ENCODE measurements at places on chromosomes 7 and 10.
A peak's percentile ranks its signal among the peaks of the same experiment; 100 is the strongest.

DNA sequence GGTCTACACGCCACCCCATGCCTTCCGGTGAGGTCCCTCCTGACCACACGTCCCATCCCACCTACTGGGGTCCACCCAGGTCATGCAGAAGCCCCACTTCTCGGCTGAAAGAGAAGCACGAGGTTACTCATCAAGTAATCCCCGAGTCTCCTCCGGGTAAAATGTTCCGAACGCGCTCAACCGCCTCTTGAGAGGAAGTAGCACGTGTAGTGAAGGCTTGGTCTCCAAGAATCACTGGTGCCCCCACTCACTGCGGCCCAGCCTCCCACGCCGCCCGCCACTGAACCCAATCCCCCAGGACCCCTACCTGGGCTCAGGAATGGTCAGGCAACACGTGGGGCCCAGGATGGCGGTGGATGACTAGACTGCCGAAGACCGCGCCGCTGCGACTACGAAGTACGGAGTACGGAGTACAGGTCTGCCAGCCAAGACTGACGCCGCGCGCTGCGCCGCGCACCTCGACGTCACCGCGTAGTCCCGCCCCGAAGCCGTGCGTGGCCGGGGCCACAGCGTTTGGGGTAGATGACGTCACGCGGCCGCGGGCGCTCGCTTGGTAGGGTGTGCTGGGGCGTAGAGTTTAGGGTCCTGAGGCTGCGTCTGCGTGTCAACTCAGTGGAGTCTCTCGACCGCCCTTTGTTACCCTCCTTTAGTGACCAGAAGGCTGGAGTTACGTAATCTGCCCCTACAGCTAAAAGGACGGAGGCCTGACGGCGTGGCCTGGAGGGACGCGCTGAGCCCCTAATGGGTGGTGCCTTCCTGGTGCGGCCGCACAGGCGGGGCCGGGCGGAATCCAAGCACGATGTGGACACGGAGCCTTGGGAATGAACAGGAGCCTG is 7.6 kb upstream of the MYO1G start:
- peak; percentile 76 for DNase-seq

DNA sequence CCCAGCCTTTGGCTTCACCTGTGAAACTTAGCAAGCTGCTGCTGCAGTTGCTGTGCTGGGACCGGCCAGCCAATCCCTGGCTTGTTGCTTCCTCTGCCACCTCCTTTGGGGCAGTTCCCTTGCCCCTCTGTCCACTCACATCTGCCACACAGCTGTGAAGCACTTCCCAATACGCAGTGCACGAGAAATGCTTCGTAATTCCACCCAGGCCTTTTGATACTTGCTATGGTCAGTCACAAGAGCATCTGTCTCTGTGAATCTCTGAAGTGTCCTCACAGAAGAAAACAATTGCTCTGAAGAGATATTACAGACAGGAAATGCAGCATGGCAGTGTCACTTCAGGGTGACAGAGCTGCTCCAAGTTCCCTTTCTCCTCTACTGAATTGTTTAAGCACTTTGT is 208.5 kb downstream of the PTEN start:
- no peak for DNase-seq

DNA sequence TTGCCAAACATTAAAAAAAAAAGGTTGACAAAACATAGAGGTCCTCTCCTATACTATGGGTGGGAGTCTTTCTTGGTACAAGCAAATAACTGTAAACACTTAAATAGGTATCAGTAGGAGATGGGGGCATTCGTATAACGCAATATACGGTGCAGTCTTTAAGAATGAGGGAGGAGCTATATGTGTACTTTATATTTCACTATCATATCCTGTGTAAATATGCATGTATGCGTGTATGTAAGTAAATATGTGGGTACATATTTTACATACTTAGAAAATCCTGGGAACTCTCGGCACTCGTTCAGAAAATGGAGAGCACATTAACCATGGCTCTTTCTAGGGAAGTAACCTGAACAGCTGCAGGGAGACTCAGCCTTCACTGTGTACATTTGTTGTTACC is 82.0 kb upstream of the LRRC18 start:
- no peak for DNase-seq

- DNase-seq = no peak
Measured at GRCh38 chr7:111654343-111654742, 92.1 kb upstream of the IMMP2L start.

DNA sequence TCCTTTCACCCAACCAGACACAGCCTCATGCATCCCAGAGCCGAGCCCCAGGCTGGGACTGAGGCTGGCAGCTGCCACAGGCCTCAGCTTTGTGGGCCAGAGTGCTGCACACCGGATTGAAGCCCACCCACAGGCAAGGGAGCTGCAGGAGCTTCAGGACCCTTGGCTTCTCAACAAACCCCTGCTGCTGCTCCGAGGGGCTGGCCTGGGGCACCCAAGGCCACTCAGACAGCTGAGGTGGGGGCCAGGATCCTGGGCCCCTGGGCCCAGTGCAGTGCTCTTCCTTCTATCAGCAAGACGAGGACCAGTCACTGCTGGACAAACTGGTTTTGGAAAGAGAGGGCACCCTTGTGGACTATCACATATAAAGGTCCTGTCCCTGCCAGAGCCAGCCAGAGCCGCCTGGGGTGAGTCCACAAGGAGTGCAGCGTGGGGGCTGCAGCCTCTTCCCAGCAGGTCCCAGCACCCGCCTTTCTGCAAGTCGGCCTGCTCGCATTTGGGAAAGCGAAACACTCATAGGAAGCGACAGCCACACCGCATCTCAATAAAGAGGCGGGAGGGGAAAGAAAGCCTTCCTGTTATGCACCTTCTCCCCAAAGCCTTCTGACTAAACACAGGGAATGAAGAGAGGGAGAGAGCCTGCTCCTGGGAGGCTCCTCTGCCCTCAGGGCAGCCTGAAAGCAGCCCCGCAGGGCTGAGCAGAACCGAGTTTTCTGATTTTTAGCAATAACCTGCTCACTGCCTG is 9.5 kb upstream of the TCERG1L start:
- no peak for DNase-seq

DNA sequence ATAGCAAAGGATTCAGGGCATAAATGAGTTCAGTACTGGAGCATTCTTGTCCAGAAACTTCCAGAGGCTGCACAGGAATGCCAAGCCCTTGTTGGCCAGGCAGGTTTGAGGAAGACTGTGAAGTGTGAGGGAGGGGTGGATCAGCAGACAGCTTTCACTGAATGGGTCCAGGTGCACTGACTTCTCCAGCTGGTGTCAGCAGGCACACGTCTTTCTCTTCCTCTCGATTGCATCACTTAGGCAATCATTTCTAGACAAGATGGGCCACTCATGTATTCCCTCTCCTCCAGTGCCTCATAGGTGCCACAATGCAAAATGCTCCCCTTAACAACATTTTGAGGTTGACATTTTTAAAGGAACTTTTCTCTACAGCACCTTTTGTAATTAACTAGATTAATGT is 15.6 kb upstream of the PLEKHS1 start:
- no peak for DNase-seq

DNA sequence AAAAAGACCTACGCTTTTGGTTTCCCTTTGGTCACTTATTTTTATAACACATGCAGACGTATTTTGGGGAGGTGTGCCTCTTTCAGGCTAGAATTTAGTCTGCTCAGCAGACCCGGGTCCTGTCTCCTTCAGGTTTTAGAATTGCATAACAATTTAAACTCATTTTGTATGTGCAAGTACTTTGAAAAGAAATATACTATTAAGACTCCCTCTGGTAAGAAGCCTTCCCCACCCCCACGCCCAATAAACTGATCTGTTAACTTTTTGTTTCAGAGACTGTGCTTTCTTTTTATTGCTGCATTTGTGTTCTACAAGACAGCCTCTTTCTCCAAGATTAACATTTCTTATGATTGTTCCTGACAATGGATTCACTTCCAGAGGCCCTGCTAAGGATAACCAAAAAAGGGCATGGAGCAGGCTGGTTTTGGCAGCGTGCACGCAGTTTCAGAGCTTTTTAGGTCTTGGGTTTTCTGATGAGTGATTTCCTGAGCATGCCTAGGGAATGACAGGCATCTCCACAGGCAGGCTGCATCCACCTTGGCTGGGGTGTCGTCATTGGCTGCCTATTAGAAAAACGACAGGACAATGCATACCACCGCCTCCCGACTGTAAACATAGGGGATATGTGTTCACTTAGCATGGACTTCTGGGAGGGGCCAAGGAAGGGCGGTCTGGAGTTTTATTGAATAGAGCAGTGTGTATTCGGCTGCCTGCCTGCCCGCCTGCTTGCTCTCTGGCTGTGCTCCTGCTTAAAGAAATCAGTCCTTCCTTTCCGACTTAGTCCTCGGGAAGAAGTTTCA is at the start of gene CALD1:
CALD1 (plus strand) TSS at position 694 of the 800 bp plus-strand sequence. CDS start 88,100 bp downstream, outside the sequence.
- no peak for DNase-seq

GRCh38 chr7:121576148-121576917 is 180.2 kb upstream of the FAM3C start:
- DNase-seq = no peak

DNA sequence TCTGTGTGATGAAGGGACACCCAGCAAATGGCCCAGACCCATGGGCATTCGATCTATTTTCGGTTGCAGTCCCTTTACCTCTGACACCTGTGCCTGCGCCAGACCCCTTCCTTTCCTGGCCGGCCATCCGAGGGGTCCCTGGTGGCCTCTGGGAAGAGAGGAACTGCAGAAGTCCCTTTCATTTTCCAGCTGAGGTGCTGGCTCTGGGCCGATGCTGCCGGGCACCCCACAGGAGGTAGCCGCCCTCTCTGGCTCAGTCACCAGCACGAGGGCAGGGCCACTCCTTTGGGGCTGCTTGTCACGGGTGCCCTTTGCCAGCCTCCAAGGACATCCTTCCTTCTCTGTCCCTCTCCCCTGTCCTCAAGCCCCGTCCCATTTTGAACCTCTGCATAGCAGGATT is 4.2 kb upstream of the ELN start:
- DNase-seq = no peak

- no peak for DNase-seq
Measured at GRCh38 chr7:41826641-41827040, 123.8 kb upstream of the INHBA start.

- DNase-seq = no peak
Measured at GRCh38 chr7:135353832-135354231, 120.2 kb downstream of the STRA8 start.

- no peak for DNase-seq
Measured at GRCh38 chr7:156560075-156560474, 80.5 kb upstream of the RNF32 start.

DNA sequence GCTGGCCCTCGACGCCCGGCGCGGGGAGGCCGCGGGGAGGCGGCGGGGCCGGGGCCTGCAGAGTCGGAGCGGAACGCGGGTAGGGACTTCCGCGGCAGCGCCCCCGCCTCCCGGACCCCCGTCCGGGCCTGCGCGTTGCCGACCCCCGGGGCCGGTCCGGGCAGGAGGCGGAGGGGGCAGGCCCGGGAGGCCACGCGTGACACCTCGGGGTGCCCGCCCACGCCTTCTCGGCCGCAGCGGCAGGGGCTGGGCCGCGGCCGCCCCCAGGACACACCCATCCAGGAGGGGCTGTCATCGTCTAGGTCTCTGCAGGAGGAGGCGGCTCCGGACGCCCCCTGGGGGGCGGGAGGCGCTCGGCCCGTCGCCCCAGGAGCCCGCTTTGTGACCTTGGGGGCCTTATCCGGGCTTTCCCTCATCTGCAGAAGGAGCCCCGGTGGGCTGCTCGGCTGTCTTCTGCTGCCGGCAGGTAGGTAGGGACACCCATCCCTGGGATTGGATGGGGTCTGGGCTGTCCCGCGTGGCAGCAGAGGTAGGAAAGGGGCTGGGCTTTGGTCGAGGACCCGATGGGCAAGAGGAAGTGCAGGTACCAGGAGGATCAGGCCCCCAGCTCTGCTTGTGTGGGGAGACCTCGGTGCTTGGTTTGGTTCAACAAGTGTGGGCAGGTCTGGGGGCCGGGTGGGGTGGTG is 569 bp downstream of the ZNF316 start:
- peak; percentile 34 for DNase-seq

DNA sequence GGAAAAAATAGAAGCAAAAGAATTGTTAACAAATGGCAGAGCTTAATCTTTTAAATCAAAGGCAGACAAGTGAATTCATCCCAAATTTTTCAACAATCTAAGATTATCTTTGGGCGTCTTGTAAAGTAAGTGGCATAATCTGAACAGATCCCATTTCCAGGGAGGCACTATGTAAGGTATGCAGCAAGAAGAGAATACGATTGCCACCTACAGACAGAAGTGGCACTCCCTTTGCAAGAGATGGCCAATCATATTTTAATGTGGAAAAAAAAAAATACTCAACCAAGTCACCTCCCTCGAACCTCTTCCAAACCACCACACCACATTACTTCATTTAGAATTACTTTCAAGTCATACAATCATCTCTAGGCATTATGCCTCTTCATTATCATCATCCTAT is 4.0 kb downstream of the GFRA1 start:
- DNase-seq = no peak

GRCh38 chr7:45977256-45977780 is 56.2 kb upstream of the IGFBP3 start:
- no peak for DNase-seq

- DNase-seq = no peak
Measured at GRCh38 chr10:6567884-6568283, 12.2 kb downstream of the PRKCQ start.

DNA sequence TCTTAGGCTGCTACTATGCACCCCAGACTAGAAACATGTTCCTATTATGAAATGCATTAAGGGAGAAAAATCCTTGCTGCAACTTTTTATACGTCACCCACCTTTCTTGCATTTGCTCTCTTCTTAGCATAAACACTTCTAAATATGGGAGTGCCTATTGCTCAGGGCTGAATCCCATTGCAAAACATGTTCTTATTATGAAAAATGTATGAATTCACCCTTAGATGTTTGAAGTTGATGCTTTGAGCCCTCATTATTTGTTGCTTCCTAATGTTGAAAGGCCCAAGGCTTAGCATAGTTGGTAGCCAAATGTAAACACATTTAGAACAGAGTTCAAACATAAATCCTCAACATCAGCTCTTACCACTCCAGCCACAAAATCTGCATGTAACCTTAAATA is 52.8 kb downstream of the BMPER start:
- no peak for DNase-seq

GRCh38 chr7:67435894-67436535 is 439.4 kb downstream of the TYW1 start:
- no peak for DNase-seq

GRCh38 chr7:33932221-33932620 is 26.9 kb downstream of the BMPER start:
- peak; percentile 26 for DNase-seq

DNA sequence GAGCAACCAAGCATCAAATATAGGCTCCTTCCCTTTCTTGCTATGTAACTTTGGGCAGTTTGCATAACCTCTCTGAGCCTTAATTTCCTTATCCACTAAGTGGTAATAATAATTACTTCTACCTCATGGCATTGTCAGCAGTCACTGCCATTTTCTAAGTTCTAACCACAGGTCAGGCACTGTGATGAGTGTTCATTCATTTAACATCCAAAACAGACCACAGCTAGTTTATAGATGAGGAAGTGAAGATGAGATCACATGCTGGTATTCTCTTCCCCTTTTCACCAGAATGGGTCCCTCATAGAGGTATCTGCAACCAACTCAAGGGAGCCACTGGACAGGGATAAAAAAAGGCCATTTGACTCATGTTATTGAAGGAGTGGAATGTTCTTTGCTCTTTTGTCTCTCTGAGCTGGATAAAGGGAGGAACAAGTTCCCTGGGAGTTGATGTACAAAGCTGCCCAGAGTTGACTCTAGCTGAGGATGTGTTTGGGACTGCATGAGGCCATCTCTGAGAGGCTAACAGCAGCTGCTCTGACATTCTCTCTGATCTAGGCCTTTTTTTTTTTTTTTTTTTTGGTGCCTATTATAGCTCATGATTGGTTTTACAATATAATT is 65.0 kb downstream of the DNAJC12 start:
- no peak for DNase-seq

GRCh38 chr7:148042935-148043631 is 547.5 kb upstream of the C7orf33 start:
- no peak for DNase-seq
